Amygdala (tissue), 56 donors: ENCODE measurements at places on chromosomes 16 and 17.

DNA sequence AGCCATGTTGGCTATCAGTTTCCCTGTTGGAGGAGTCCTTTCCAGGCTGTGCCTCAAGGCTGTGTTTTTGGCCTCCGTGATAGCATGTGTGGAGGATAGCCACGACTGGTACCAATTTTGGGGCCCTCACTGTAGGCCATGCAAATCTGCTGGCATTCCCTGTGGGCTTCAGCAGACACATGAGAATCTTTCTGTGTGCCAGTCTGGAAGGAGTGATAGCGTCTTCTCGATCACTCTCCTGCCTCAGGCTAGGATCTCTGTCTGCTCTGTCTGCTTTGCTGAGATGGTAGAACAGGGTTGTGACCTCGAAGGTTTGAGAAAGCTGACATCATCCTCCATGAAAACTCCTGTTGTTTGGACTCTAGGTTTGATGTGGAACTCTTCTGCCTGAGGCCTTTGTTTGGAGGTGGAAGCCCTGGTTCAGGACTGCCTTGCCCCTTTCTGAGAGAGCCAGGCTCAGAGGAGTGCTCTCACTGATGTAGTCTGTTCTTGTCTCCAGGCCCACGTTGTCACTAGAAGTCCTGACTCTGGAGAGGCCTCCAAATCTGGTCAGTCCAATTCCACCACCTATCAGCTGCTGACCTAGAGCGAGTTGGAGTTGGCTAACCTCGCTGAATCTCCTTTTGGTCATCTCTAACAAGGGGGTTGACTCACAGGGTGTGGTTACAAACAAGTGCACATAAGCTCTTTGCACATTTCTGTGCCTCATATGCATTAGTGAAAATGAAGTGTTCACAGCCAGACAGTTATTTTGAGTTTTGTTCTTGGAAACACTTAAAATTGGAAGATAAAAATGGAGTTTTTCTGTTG, 12.1 kb upstream of the EDC4 start:
- DNase-seq = no peak

DNA sequence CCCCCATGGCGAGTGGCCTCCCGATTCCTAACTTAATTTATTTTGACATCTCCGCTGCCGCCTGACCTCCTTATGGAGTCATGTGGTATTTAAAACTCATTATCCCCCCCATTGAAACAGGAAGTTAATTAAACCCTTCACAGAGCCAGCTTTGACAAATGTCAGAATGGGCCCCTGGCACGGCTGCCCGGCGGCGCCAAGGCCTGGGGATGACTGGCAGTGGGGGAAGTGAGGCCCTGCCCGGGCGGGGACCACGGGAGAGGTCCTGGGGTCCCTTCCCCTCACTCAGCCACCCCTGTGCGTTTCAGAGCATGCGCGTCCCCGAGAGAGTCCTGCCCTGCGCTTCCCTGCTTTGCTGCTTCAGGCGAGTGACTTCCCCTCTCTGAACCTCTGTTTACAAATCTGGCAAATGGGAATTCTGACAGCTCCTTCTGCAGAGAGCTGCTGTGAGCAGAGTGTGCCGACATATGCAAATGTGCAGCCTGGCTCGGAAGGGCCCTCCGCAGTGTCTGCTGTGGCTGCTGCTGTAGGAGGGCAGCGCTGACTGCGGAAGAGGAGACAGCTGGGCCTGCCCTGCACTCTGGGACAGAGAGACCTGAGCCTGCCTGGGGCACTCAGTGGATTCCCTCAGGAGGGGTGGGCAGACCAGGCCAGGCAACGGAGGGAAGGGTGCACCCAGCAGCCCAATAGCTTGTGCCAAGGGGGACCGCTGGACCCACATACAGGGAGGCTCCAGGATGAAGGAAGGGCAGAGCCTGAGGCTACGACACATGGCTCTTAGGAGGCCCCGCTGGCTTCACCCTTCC, 4.4 kb upstream of the ZFPM1 start:
- no peak for DNase-seq

GRCh38 chr16:10250137-10250828, 68.1 kb upstream of the GRIN2A start:
- DNase-seq = no peak

DNA sequence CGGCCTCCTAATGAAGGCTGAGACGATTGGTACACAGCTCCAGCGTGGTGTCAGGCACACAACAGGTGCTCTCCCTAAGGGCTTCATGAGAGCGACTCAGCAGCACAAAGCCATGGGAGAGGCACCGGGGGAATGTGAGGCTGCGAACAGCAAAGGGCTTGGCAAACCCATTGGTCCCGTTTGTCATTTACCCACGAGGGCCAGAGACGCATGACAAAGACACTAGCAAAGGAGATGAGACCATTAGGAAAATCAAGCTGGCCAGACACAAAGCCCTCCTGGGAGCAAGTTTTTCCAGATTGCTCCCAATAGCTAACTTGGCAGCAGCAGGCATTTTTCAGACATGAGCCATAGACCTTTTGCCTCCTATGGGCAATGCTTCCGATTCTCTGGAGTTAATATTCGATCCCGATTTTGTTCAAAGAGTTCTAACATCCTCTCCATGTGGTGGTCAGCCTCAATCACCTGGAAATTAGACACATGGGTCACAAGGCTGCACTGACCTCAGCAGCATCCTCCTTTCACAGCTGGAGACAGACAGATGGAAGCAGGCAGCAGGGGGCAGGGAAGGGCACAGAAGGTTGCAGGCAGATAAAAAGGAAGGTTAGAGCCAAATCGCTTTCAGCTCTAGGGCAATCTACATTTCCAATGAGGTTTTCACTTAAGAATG, 38.2 kb downstream of the TK2 start:
- DNase-seq = no peak

DNA sequence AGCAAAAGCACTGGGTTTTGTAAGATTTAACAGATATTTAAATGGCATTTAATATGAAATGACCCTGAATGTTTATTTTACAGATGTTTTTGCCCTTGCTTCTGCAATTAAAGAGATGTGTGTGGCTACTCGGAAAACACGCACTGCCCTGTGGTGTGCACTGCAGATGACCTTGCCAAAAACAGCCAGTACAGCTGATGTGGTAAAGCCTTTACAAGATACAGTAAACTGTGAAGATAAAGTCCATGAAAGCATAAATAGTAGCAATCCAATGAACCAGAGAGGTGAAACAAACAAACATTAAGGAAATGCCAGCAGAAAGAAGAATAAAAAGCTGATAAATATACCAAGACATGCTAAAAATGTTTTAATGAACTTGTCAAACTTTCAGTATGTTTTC, 15.7 kb downstream of the CCDC43 start:
- no peak for DNase-seq

- no peak for DNase-seq
Measured at GRCh38 chr16:65521633-65522328, 399.9 kb upstream of the CDH11 start.

- DNase-seq = no peak
Measured at GRCh38 chr17:41049110-41049509, 2.0 kb upstream of the KRTAP2-1 start.

DNA sequence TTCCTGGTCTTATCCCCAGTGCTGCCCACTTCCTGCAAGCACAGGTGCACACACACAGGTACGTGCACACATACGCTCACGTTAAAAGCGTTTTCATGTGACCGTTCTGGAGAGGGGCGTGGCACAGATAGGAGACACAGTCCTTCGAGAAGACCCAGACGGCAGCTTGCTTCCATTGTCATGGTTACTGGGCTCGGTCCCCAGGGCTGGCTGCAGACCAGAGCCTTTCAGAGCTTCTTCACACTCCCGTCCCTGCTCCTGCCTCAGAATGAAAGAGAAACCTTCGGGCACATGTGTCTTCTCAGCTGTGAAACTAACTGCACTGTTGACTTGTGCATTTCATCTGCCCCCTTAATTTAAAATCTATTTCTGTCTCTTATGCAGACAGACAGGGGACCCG, 154.2 kb downstream of the PITPNC1 start:
- no peak for DNase-seq

DNA sequence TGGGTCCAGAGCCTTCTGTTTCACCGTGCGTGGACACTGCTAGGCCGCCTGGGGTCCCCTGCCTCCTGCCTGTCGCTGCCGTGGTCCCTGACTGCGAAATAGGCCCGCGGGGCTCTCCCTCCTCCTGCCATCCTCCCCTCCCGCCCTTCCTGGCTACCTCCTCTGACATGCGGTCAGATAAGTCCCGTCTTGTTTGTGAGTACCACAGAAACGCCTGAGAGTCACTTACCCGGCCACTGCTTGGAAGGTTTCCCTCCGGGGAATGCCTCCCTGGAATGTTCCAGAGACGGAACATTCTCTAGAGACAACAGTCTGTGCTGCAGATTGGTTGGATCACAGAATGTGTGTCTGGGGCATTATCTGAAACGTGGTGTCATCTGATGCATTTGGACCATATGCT, 22.7 kb downstream of the CIBAR2 start:
- no peak for DNase-seq

- DNase-seq = no peak
Measured at GRCh38 chr16:72256398-72257066, 84.6 kb upstream of the PMFBP1 start.

DNA sequence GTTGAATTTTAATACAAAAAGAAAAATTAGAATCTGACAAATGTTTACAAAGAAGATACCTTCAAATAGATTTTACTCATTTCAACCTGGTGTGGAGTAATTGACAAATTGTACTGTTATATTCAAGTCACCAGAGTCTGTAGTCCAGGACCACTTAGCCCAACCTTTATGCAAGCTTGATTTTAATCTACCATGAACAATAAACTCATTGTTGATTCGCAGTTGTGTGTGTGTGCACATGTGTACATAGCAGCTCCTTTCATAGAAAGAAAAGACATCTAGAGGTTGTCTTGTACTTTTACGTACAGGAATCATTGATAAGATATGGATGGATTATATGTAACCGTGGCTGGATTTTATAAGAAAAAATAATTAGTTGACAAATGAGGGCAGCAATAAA, 20.7 kb upstream of the LRRC37A start:
- DNase-seq = no peak

- DNase-seq = no peak
Measured at GRCh38 chr16:86405319-86405718, 105.0 kb upstream of the FOXF1 start.

GRCh38 chr16:35234679-35235078, 1775.3 kb downstream of the TP53TG3F start:
- no peak for DNase-seq

DNA sequence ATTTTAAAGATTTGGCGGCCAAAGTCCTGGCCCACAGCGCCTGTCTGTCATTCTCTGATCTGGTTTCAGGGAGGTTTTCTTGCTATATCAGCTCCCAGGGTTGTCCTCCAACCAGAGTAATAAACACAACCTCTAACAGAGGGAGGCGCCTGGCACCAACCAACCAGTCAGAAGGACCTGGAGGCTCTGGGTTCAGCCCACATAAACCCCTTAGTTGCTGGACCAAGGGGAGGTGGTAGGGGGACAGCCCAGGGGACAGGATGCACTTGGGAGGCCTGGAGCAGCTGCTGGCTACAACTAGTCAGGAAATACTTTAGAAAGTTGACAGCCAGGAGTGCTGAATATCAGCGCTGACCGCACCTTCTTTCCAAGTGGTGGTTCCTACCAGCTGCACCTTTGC, 41.7 kb upstream of the CDRT4 start:
- DNase-seq = no peak

- no peak for DNase-seq
Measured at GRCh38 chr16:71855937-71856662, 10.3 kb downstream of the ATXN1L start.

GRCh38 chr16:77711179-77711578, 11.1 kb upstream of the NUDT7 start:
- no peak for DNase-seq

DNA sequence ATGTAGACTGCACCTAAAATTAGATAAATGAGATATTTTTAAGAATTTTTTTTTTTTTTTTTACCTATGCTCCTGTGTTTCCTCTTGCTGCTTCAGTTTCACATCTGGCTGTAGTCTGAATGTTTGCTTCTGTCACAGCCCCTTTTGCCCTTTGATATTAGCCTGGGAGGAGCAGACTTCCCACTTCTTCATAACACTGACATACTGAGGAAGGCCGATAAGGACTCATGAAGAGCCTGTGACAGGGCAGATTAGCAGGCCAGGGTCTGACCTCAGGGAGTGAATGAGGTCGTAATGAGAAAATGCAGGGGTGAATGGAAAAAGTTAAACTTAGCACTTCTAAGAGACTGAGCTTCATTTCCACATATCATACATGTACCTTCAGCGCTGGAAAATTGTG, at the start of gene SLFN14:
TSS of gene SLFN14 (minus strand) at position 117 of the 400 bp plus-strand sequence. CDS start 2,757 bp downstream, outside the sequence.
- no peak for DNase-seq

DNA sequence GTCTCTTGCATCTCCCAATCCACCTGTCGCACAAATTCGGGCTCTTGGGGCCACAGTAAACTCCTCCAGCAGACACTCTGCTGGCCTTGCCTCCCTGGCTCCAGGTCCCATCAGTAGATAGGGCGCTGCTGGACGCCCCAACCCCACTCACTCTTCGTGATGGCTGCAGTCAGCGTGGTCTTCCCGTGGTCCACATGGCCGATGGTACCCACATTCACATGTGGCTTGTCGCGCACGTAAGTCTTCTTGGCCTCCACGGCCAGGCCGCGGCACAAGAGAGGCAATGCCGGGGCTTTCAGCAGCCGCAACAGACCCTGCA, 428 bp downstream of the TUFM start:
- DNase-seq = no peak

GRCh38 chr17:41476866-41477815, 3.8 kb downstream of the KRT35 start:
- no peak for DNase-seq

- DNase-seq = no peak
Measured at GRCh38 chr17:68422821-68423220, 34.5 kb downstream of the WIPI1 start.

- DNase-seq = peak; percentile 16
Measured at GRCh38 chr16:85348911-85349334, 236.7 kb upstream of the CIBAR2 start.

GRCh38 chr16:71895679-71896365, 491 bp downstream of the IST1 start:
- no peak for DNase-seq

DNA sequence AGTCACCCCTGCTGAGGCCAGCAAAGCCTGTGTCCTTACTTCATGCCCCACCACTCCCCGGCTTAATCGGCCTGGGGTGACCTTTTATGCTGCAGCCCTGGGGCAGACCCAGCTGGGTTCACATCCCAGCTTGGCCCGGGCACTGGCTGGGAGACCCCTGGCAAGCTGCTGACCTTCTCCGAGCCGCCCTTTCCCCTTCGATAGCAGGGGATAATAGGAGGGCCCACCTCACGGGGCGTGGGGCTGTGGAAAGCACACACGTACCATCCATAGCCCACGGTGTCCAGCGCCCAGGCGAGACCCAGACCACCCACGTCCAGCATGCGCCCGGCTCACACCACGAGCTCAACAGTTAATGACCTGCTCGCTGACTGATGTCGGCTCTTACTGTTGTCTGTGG, 26.8 kb downstream of the TBC1D16 start:
- no peak for DNase-seq

DNA sequence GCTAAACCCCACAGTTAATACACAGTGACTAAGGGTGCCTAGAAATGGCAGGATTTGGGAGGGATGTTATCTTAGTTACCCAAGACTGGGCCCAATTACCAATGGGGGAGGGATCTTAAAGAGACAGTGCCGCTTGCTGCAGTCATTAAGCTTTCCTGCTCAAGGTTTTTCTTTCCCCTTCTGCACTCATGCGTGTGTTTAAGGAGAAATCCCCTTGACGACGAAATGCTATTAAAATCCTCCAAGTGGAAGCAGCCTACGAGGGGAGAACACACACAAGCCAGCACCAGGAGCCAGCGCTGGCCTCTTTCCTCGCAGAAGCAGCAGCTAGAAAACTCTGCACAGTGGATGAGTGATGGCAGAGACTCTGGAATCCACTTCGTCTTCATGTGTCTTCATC, 22.0 kb downstream of the SALL1 start:
- DNase-seq = no peak

- no peak for DNase-seq
Measured at GRCh38 chr17:28290703-28291102, 28.3 kb upstream of the TMEM97 start.
